Cardiac septum (tissue), 1 donor: ENCODE measurements at places on chromosomes 4 and X. TPM values are rescaled to one million over a fixed set of nuclear protein-coding genes. Genes with fewer than 3 reads are reported as not detected.

Gene GPM6B
- 2.0 TPM for total RNA-seq

Gene NPY5R
- total RNA-seq = not detected

Gene STOX2
- 9.4 TPM for total RNA-seq

Gene DCAF8L2
- total RNA-seq = not detected

Gene NOX1
- not detected for total RNA-seq

Gene CT45A8
- not detected for total RNA-seq

Gene IL13RA2
- 0.54 TPM for total RNA-seq

Gene UCP1
- total RNA-seq = not detected

Gene TLR10
- 0.22 TPM for total RNA-seq

Gene ARMCX2
- total RNA-seq = 43.5 TPM

Gene MAGEA12
- not detected for total RNA-seq

Gene ZNF185
- total RNA-seq = 1.4 TPM

Gene SMIM31
- total RNA-seq = not detected

Gene XAGE1A
- total RNA-seq = not detected

Gene PCDH7
- 70.8 TPM for total RNA-seq

Gene JADE3
- total RNA-seq = 6.7 TPM

Gene IL21
- total RNA-seq = not detected

Gene SCML1
- total RNA-seq = 8.2 TPM

Gene MUC7
- not detected for total RNA-seq

Gene P2RY8
- 1.5 TPM for total RNA-seq

Gene PROM1
- 12.6 TPM for total RNA-seq

Gene REELD1
- 0.22 TPM for total RNA-seq

Gene NXF2B
- total RNA-seq = not detected

Gene TRIM61
- total RNA-seq = 1.5 TPM

Gene SCML2
- 0.97 TPM for total RNA-seq

Gene SMC1A
- 50.8 TPM for total RNA-seq

Gene ETDA
- total RNA-seq = not detected

Gene PLAC8
- total RNA-seq = 1.2 TPM

Gene WDFY3
- total RNA-seq = 60.9 TPM

Gene CHIC1
- 9.7 TPM for total RNA-seq

Gene GAGE12J
- total RNA-seq = not detected

Gene UGT2B15
- not detected for total RNA-seq

Gene HTN3
- total RNA-seq = not detected

Gene IL1RAPL2
- total RNA-seq = not detected

Gene IQSEC2
- 11.6 TPM for total RNA-seq

Gene ADAM29
- not detected for total RNA-seq

Gene RPS6KA3
- 40.4 TPM for total RNA-seq

Gene LRAT
- 0.16 TPM for total RNA-seq

Gene RXFP1
- not detected for total RNA-seq

Gene GATA1
- not detected for total RNA-seq

Gene NAP1L3
- 15.0 TPM for total RNA-seq

Gene MAGEC1
- total RNA-seq = not detected

Gene ERVMER34-1
- 3.4 TPM for total RNA-seq
